ENCODE measurements at places on chromosomes 7 and 10.

- DNase-seq, result no peak
Measured at GRCh38 chr7:12570168-12570533, 369 bp upstream of the SCIN start.

GRCh38 chr7:97317575-97317974 is 200.1 kb downstream of the SDHAF3 start:
- DNase-seq, result no peak

DNA sequence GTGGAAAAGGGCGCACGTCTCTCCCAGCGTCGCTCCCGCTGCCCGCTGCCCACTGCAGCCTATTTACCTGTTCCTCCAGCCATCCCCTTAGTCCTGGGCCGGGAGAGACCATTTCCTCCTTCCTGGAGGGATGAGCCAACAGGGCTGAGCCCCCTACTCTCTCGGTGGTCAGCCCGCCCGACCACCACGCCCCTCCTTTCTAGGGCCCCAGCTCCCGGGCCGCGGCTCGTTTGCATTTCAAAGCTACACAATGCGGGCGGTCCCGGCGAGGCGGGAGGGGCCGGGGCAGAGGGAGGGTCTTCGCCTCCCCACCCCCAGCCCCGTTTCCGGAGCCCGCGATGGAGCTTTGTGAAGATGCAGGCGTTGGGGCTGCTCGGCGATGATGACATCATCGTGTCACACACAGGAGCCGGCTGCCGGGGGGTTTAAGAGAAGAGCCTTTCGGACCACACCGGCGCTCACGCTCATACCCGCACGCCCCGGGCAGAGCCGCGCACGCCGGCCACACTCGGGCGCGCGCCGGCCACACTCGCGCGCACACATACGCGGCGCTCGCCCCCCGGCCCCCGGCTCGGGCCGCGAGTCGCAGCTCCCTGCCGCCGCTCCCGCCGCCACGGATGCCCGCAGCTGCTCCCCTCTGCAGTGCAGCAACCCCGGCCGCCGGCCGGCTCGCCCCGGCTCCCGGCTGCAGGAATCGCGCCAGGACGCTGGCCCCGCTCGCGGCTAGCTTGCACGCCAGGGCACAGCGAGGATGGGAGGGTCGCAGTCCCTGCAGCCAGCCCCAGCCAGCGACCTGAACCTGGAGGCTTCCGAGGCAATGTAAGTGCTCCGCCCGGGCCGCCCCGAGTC is 107.7 kb upstream of the BTBD16 start:
- no peak for DNase-seq

DNA sequence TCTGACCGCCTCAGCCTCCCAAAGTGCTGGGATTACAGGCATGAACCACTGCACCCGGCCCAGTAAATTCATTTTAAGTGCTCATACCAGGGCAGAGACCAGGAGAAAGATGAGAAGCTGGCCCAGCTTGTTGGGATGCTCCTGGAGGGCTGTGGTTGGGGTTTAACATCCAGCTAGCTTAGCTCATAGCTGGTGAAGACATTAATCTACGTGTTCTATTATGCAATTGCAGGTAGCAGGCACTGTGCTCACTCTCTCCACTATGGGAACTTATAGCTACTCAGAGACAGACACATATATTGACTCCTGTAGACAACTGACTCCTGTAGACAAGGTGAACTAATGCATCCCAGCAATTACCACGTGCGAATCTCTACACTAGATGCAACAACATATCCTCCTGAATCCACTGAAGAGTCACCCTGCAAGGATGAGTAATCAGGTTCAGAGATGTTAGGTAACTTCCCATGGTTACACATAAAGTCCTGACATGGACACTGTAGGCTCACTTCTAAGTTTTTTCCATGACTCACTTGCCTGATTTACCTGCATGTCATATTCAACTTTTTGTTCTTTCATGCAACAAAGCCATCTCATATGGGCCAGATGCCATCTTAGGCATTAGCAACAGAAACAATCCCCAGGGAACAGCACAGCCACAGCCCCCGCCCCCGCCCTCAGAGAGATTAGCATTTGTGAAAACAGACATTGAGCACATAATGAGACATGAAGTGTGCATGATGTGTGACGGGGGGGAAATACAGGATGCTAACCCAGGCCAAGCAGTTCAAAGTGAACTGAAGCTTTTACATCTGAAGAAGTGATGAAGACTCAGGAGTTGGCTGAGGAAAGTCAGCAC is 37.2 kb downstream of the ERLIN1 start:
- peak; percentile 15 for DNase-seq

GRCh38 chr7:84811362-84811761 is 375.5 kb downstream of the SEMA3D start:
- no peak for DNase-seq

- no peak for DNase-seq
Measured at GRCh38 chr10:682931-683447, 6.5 kb downstream of the DIP2C start.

- peak; percentile 42 for DNase-seq
Measured at GRCh38 chr7:98841179-98841997, 28.4 kb downstream of the TMEM130 start.

Data from stimulated activated CD4-positive, alpha-beta T cell treated with anti-CD3 and anti-CD28 coated beads, TNF-alpha, amount 100 ng/mL, for 4 hours (primary cell).